Fibroblast of lung (primary cell): ENCODE measurements at places on chromosomes 6 and 20.
A peak's percentile ranks its signal among the peaks of the same experiment; 100 is the strongest.

DNA sequence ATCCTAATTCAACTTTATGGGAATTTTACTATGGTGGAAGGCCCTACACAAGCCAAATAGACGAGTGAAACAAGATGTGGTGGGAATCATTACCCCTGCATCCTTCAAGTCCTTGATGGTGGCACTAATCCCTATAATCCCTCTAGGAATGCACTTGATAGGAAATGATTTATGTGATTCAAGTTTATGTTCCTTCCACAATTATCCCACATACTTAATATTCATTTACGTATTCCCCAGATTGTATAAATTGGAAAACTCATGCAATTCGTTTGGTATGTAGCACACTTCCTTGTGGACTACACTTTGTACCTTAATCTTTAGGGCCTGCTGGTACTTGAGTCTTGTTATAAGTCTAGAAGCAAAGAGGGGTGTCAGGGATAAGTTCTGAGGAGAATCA lies 40.8 kb downstream of the PKIB start:
- H3K27ac ChIP-seq = no peak overlapping the region
- no peak overlapping the region for H3K4me3 ChIP-seq
- H3K36me3 ChIP-seq = no peaks in the 10 kb centered on the region
- H3K4me1 ChIP-seq = no peaks in the 10 kb centered on the region
- no peaks in the 10 kb centered on the region for H3K27me3 ChIP-seq

GRCh38 chr6:4803343-4803744 lies 27.1 kb downstream of the CDYL start:
- no peak for DNase-seq
- no peaks in the 10 kb centered on the region for H3K27me3 ChIP-seq
- H3K4me3 ChIP-seq = no peak overlapping the region
- H3K27ac ChIP-seq = no peak overlapping the region

- no peak overlapping the region for H3K4me3 ChIP-seq
- no peak for DNase-seq
- H3K4me1 ChIP-seq = no peaks in the 10 kb centered on the region
- H3K36me3 ChIP-seq = no peaks in the 10 kb centered on the region
Measured at GRCh38 chr20:51702556-51702955, 65.6 kb downstream of the ATP9A start.

- no peak overlapping the region for H3K27ac ChIP-seq
- H3K36me3 ChIP-seq = no peaks in the 10 kb centered on the region
- no peaks in the 10 kb centered on the region for H3K4me1 ChIP-seq
Measured at GRCh38 chr20:43188861-43189553, 699 bp downstream of the PTPRT start.

DNA sequence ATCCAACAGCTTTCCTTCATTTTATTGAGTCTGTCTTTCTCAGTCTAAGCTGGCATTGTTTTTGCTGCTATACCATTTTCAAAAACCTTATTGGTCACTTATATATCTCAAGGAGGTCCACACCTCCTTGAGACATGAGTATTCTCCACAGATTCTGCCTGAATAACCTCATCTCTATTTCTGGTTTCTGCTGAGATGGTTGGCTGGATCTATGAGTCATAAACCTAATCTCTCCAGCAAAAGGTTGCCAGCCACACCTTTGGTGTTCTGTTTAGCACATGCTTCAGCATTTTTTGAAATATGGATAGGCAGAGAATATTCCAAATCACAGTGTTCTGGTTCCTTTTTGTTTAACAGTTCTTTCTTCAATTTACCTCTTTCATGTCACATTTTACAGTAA lies 40.8 kb upstream of the TMEM244 start:
- no peaks in the 10 kb centered on the region for H3K27me3 ChIP-seq
- no peaks in the 10 kb centered on the region for H3K4me1 ChIP-seq
- no peak overlapping the region for H3K4me3 ChIP-seq
- H3K36me3 ChIP-seq = no peaks in the 10 kb centered on the region

- no peaks in the 10 kb centered on the region for H3K27me3 ChIP-seq
- no peak overlapping the region for H3K4me3 ChIP-seq
- H3K36me3 ChIP-seq = no peaks in the 10 kb centered on the region
- H3K27ac ChIP-seq = no peak overlapping the region
- peak; percentile 74 for DNase-seq
Measured at GRCh38 chr6:110628330-110628729, 151.9 kb upstream of the SLC22A16 start.

- H3K4me1 ChIP-seq = peaks cover 4% of the 10 kb centered on the region
- no peak overlapping the region for H3K4me3 ChIP-seq
- DNase-seq = no peak
Measured at GRCh38 chr6:132726608-132726975, 12.7 kb upstream of the VNN1 start.

DNA sequence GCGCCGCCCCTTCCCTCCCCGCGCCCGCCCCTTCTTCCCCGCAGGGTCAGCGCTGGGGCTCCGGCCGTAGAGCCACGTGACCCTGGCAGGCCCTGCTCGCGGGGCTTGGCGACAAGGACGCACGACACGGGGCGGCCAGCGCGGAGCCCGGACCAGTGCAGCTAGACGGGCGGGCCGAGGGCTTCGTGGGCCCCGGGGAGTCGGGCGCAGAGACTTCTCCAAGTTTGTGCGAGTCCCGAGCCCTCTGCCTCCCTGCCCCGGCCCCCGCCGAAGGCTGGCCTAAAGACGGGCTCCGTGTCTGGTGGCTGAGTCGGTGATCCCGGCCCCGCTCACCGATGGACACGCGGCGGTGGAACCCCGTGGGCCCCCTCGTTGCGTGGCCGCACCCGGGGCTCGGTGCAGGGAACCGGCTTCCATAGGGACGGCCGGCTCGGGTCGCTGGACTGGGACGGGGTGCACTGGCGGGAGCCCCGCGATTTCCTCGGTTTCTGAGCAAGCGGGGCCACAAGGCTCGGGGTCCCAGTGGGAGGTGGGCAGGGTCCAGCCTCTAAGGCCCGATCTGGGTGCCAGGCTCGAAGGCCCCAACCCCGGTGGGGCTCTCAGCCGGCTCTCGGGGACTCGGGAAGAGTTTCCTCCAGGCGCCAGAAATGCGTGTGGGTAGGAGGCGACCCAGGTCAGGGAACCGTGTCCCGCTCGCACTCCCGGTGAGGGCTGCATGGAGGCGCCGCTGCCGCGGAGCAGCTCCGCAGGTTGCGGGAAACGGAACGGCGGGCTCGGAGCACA lies 452 bp upstream of the GATA5 start:
- no peak overlapping the region for H3K27ac ChIP-seq
- H3K27me3 ChIP-seq = peaks cover 18% of the 10 kb centered on the region
- H3K36me3 ChIP-seq = no peaks in the 10 kb centered on the region
- no peak overlapping the region for H3K4me3 ChIP-seq
- no peaks in the 10 kb centered on the region for H3K4me1 ChIP-seq

DNA sequence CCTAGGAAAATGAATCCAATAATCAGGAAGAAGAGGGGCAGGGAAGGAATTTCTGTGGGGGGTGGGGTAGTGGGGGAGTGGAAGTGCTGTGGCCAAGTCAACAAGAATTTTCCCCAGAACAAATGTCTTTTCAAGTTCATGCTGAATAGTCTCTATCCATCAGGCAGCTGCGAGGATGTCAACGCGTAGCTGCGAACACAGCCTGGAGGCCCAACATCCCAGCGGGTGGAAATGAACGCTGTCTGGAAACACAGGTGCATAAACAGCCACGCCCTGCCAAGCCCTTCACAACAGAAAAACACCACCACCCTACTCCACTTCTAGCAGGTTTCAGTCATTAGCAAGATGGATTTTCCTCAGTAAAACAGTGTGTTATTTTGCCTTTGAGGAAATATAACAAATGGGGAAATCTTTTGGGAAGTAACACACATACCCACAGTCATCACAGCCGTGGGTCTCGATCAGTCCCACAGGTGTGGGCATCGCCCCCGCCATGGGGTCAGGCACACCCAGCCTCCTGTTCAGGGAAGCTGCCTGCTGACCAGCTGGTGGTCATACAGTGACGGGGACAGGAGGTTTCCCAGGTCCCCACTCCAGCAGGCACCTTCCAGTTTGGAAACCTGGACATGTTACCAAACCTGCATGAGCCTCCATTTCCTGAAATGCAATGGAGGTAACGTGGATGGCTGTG lies 112.1 kb upstream of the THBS2 start:
- H3K27ac ChIP-seq = no peak overlapping the region
- no peaks in the 10 kb centered on the region for H3K4me1 ChIP-seq
- H3K4me3 ChIP-seq = no peak overlapping the region
- H3K36me3 ChIP-seq = no peaks in the 10 kb centered on the region

DNA sequence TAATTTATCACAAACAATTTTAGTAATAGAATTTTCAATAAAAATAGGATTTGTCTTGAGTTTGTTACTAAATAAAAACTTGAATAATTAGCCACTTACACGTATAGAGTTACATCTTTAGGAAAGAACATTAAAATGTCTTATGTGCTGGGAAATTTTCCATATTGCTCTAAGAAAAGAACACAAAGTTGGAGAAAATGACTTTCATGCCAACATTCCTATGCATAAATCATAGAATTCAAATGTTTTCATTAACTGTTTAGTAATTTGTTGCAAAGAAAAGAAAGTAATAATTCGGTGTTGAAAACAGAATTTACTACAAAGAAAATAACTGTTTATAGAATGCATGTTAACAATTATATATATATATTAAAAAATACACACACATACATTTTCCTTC lies 4.7 kb upstream of the TBC1D32 start:
- no peak overlapping the region for H3K4me3 ChIP-seq
- H3K4me1 ChIP-seq = no peaks in the 10 kb centered on the region
- no peak for DNase-seq
- H3K36me3 ChIP-seq = no peaks in the 10 kb centered on the region

GRCh38 chr6:133753756-133754155 lies 135.2 kb upstream of the TCF21 start:
- no peaks in the 10 kb centered on the region for H3K27me3 ChIP-seq
- no peaks in the 10 kb centered on the region for H3K4me1 ChIP-seq
- no peak overlapping the region for H3K4me3 ChIP-seq
- no peaks in the 10 kb centered on the region for H3K36me3 ChIP-seq

DNA sequence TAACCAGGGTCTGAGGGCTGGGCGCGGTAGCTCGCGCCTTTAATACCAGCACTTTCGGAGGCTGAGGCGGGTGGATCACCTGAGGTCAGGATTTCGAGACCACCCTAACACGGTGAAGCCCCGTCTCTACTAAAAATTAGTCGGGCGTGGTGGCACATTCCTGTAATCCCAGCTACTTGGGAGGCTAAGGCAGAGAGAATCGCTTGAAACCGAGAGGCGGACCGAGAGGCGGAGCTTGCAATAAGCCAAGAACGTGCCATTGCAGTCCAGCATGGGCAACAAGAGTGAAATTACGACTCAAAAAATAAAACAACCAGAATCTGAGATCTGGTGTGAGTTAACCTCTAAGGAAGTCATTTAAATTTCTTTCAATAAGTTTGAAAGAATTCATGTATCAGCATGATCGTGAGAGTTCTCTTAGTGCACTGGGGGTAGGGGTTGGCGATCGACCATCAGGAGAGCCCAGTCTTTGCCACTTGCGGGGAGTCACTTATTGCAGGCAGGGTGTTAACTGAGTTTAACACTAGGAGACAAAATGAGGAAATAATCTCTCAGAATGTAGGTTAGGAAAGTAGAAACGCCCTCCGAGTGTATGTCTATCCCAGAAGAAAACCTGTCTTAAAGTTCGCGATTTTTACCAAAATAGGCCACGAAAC lies 206.5 kb upstream of the ZNF184 start:
- H3K4me1 ChIP-seq = no peaks in the 10 kb centered on the region
- H3K36me3 ChIP-seq = no peaks in the 10 kb centered on the region
- no peak overlapping the region for H3K4me3 ChIP-seq
- DNase-seq = no peak

GRCh38 chr20:53296451-53297153 lies 297.0 kb downstream of the ZNF217 start:
- H3K4me3 ChIP-seq = no peak overlapping the region
- DNase-seq = no peak
- H3K27ac ChIP-seq = no peak overlapping the region
- H3K4me1 ChIP-seq = no peaks in the 10 kb centered on the region
- no peaks in the 10 kb centered on the region for H3K27me3 ChIP-seq

DNA sequence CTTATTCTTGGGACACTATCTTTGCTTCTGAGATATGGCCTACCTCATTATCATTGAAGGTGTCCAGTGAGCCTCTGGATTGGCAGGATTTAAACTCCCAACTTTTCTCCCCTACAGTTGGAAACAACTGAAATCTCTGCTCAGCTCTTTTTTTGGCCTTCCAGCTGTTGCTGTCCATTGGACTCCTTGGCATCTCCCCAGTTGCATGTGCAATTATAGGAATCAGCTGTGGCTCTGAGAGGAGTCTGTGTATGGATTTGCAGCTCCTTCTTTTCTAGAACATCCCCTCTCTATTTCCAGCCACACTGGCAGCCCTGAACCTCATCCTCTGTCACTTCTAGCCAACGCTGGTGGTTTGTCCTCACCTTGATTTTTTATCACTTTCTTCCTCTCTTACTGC lies 21.2 kb downstream of the RAB22A start:
- no peak overlapping the region for H3K4me3 ChIP-seq
- peak; percentile 65 for DNase-seq
- H3K4me1 ChIP-seq = peaks cover 3% of the 10 kb centered on the region

GRCh38 chr20:3751305-3751674 lies 16.3 kb downstream of the ADISSP start:
- H3K27ac ChIP-seq = no peak overlapping the region
- no peak for DNase-seq
- H3K4me3 ChIP-seq = no peak overlapping the region
- no peaks in the 10 kb centered on the region for H3K4me1 ChIP-seq
- no peaks in the 10 kb centered on the region for H3K27me3 ChIP-seq

- no peak overlapping the region for H3K4me3 ChIP-seq
- no peaks in the 10 kb centered on the region for H3K27me3 ChIP-seq
- no peaks in the 10 kb centered on the region for H3K36me3 ChIP-seq
- H3K4me1 ChIP-seq = no peaks in the 10 kb centered on the region
Measured at GRCh38 chr6:11062083-11062482, 18.0 kb upstream of the ELOVL2 start.

DNA sequence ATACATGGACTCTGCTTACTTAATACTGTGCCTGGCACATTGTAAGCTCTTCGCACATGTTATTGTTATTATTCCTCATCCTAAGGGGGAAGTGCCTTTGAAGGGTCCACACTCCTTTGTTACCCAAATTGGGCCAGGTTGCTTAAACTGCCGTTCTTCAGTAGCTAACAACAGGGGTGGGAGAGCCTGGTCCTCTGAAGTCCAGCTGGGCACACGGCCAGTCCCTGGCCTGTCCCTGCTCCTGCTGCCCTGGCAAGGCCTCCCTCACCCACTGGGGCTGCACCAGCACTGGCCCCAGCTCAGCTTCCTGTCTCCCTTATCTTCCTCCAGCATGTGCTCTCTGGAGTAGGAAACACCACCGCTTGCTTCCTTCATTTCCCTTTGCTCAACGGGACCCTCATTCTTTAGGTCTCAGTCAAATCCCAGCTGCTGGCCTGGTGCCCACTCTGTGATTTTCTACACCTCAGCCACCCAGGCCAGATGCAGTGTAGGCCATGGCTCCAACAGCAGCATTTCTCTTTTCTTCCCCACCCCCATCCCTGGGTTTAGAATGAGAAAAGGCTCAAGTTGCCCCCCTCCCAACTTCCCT lies 5.5 kb upstream of the PROCR start:
- peak; percentile 27 for DNase-seq
- no peak overlapping the region for H3K4me3 ChIP-seq
- no peaks in the 10 kb centered on the region for H3K4me1 ChIP-seq
- H3K27ac ChIP-seq = no peak overlapping the region
- H3K27me3 ChIP-seq = no peaks in the 10 kb centered on the region
